Stimulated activated CD4-positive, alpha-beta T cell treated with anti-CD3 and anti-CD28 coated beads, Interleukin-1b, Interleukin-23, amount 100 ng/mL, for 4 hours (primary cell): ENCODE measurements at places on chromosomes 6 and 20.

DNA sequence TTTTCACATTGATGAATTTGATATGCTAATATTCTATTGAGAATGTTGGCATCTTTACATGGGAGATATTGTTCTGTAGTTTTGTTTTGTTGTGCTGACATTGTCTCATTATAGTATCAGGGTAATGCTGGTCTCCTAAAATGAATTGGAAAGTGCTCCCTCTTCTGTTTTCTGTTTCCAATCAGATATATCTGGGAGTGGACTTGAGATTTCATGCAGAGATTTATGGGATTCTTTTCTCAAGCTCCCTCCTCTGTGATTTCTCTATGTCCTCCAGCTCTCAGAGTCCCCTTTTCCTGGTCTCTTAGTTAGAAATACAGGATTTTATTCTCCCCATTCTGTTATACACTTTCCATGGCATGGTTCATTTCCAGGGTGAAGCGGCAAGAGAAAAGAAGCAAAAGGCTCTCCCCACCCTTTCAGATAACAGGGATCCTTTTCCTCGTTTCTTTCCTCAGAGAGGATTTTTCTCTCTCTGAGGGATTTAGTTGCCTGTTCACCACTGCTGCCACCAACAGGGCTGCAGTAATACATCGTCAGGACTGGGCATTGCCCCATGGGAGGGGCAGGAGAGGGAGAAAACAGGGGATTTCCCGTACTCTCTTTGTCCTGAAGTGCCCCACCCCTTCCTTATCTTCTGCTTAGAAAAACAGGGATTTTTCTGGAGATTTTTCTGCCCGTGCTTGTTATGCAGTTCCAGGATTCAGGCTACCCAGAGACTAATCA is 59.3 kb upstream of the STMND1 start:
- no peak for DNase-seq

DNA sequence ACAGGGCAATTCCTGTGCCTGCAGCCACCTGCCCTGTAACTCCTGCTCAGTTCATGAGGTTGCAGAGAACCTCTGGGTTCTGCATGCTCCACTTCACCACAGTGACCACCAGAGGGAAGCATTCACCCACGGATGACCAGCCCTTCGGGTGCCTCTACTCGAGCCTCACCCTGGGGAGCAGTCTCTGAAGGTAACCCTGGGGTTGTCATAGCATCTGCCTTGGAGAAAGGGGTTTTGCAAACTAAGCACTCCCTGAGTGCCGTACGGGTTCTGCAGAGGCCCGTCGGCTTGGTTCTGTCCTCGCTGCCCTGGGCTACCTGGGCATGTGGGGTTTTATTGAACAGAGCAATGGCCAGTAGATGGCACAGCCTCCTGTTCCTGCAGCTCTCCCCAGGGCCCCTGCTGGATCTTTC is 10.2 kb upstream of the CST5 start:
- DNase-seq: peak; percentile 38

DNA sequence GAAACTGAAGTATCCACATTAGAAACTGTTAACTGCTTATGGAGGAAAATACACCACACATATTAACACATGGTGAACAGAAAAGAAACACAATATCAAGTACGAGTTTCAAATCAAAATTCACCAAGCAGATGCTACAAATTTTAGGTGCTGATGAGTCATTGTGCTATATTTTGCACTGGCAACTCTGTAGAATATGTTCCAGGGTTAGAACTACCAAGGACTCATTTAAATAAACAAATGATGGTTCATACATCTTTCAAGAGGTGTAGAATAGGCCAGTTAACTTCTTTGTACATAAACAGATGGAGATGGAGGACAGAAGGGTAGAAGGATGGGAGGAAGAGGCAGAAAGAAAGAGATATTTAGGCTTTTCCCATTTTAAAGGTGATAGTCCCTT is 184.9 kb downstream of the ARHGAP18 start:
- no peak for DNase-seq

DNA sequence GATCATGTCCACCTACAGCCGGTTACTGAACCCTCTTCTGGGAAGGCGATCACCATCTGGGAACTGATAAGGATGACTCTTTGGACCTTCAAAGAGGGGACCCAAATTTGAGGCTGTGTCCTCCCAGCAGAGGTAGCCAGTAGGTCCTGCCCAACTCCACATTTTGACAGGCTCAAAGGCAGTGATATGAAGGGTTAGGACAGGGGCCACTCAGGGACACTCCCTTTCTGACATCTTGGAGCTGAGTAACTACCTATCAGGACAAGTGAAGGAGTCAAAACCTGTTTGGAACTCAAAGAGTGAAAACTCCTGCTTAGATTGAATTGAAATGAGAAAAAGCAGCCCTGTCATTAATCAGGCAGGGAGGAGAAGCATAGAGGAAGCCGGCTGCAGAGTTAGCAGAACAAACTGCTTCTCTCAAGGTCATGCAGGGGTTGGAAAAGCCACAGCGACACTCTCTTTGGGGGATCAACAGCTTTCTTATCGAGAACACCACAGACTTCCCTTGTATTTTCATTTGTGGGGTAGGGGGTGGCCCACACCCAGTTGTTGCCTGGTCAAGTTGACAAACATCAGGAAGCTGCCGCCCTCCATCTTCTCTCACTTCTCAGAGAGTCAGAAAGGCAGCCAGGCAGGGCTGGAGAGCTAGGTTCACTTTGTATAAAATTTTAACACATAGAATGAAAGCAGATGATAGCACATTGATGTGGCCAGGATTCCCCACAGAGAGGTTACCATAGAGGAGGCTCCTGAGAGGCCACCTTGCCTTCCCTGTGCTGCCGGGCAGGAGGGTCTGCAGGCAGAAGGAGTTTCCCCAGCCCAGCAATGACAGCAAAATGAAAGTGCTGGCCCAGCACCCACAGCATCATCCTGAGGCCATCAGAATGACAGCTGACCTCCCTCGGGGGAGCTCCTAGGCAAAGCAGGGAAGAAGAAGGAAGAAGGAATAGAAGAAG is 47.6 kb downstream of the AGPAT4 start:
- no peak for DNase-seq

DNA sequence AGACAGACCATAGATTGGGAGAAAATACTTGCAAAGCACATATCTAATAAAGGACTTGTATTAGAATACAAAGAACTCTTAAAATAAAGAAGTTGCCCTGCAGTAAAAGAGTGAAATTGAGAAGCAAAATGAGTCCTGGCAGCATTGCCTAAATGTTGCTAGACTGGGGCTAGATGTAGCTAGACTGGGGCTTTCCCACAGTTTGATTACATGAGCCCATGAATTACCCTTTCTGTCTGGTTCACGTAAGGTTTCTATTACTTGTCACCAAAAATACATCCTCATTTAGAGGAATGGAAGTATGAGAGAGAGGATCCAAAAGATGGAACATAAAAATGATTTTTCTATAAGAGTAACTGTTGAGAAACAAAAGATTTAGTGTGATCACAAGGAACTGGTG is 57.6 kb upstream of the CCDC28A start:
- no peak for DNase-seq

GRCh38 chr6:6505111-6505510 is 83.4 kb upstream of the LY86 start:
- no peak for DNase-seq

DNA sequence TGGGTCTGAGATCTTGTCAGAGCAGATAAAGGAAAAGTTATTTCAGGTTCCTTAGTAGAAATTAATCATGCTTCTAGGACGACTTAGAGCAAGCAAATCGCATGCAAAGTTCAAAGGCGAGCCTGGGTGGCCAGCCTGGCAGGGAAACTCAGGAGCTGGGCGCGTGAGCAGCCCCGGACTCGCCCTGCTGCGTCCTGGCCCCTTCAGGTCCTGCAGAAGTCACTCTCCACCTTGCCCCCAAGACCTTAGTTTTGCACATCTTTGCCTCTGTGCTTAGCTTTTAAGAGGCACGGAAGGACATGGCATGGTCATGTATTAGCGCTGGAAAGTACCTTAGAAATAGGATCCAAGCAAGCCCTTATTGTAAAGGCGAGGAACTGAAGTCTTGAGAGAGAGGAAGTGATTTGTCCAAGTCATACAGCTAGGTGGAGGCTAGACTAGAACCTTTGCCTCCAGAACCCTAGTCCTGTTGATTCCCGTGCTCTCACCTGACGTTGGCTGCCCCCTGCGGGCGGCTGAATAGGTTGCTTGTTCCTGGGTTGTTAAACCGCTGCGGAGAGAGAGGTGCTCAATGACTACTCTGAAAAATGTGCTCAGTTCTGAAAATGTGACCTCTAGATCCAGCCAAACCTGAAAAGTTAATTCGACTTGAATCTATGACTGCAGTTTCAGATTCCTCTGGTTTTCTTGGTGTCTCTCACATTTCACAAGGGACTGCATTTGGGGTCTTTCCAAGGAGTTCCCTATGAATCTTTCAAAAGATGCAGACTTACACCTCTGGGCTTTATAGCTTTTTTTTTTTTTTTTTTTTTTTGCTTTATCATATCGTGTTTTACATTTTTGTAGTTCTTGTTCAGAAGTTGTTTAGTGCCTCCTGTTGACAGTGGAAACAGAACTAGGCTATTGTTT is 2.7 kb downstream of the MYB start:
- DNase-seq: peak; percentile 68

GRCh38 chr6:163226836-163227485 is 187.6 kb upstream of the QKI start:
- no peak for DNase-seq

DNA sequence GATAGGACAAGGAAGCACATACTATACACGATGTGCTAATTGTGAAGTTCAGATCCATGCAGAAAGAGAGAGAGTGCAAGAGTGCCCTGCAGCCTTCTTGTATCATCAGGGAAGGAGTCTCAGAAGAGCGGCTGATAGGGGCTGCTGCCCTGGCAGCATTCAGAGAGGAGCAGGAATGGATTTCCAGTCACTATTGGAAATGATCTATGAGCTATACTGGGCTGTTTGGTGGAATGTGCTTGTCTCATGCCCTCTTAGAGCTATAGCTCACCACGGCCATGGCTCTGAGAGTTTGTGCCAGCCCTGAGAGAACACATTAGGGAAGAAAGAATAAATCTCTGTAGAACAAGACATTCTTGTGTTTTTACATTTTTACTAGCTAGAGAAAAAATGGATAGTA is 212.6 kb upstream of the RAB32 start:
- no peak for DNase-seq

GRCh38 chr6:91276315-91276714 is 689.4 kb upstream of the MAP3K7 start:
- no peak for DNase-seq

DNA sequence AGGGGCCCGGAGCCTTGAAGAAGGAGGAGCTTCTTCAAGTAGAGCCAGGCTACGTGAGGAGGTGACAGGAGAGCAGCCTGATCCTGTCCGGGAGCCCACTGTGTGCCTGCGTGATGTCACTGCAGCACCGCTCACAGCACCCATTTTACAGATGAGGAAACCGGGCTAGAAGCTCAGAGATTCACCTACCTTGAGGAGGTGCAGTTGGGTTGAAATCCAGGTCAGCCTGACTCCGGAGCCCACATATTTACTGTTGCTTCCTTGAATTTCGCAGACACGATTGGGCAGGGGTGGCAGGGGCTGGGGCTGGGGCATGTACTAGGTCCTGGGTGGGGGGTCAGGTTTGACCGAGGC is 12.5 kb downstream of the VSTM2L start:
- no peak for DNase-seq

- no peak for DNase-seq
Observed at GRCh38 chr20:2405693-2406065, 25.0 kb downstream of the TGM6 start.

GRCh38 chr20:36845288-36845971 is 30.5 kb upstream of the TLDC2 start:
- no peak for DNase-seq

GRCh38 chr6:37990762-37991525 is 171.4 kb downstream of the ZFAND3 start:
- DNase-seq: no peak

DNA sequence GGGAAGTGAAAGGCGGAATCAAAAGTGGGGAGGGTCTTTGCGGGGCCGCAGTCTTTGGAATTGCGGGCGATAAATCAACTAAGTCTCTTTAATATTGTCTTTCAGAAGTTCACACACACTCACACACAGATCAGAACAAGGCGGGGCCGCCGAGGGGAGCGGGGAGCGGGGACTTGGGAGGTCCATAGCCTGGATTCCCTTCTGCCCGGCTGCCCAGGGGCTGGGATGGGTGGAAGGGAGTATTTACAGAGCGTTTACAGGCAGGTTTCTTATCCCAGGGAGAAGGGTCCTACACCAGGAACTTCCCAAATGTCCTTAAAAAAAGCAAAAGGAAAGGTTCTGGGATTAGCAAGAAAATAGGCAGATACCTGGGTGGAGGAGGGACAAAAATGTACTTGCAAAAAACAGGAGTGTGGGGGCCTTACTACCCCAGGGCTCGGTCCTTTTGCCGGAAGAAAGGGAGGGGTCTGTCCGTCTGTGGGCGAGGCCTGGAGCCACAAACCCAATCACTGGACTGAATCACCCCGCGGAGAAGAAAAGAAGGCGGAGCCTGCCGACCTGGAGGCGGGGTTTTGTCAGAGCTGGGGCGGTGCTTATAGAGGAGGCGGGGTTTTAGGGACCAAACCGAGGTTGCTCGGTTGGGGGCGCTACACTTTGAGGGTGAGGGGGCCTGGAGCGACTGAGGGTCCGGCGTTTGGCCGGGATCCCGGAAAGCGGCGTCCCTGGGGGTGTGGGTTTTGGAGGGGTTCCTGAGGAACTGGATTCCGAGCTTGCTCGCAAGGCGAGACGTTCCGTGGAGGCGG is 3.2 kb downstream of the PRRT1 start:
- DNase-seq: peak; percentile 55

DNA sequence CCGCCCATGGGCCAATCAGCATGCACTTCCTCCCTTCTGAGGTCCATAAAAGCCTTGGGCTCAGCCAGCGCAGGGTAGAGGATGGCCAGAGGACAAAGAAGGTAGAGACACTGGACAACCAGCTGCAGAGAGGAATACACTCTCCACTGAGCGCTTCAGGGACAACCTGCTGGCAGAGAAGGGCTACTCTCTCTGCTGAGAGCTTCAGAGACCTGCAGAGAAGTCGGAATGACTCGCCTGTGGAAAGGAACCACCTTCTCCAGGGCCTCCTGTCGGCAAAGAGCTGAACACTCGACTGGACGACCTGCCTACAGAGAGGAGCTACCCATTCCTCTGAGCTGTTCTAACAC is 31.4 kb upstream of the SLA2 start:
- no peak for DNase-seq

DNA sequence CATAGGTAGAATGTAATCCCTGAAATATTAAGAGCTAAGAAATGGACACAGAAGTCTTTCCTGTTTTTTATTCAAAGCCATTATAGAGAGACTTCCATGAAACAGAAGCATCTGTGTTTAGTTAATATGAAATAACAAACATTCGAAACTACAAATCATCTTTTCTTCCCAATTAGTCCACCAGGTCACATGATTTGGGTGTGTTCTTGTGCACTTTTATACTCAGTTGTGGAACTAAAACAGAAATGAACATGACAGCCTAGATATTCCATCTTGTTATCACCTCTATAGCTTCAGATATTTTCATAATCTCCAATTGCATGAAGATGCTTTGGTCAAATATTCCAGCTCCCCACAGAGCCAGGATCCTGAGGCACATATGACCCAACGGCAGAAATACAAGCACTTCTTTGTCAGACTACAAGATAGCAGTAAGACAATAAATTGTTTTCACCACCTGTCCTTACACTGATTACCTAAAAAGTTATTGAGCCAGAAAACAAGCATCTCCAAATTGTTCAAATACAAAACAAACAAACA is 116.8 kb upstream of the BEND6 start:
- no peak for DNase-seq
